ENCODE measurements at places on chromosomes 1 and 21. TPM values are rescaled to one million over a fixed set of nuclear protein-coding genes. Genes with fewer than 3 reads are reported as not detected.
A peak's percentile ranks its signal among the peaks of the same experiment; 100 is the strongest.

DNA sequence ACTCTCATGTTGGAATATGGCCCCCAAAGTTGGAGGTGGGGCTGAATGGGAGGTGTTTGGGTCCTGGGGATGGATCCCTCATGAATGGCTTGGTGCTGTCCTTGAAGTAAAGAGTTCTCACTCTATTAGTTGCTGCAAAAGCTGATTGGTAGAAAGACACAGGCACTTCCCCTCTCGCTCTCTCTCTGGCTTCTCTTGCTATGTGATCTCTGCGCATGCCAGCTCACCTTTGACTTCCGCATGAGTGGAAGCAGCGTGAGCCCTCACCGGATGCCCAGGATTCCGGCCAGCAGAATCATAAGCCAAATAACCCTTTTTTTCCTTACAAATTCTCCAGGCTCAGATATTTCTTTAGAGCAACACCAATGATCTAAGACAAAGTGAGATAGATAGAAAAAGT is 20.9 kb upstream of the CCSAP start:
- no peak overlapping the region for H3K4me3 ChIP-seq
- no peaks in the 10 kb centered on the region for H3K27me3 ChIP-seq
- no peak for DNase-seq
- H3K4me1 ChIP-seq, result no peaks in the 10 kb centered on the region

- no peaks in the 10 kb centered on the region for H3K36me3 ChIP-seq
- no peaks in the 10 kb centered on the region for H3K27me3 ChIP-seq
- no peak overlapping the region for H3K4me3 ChIP-seq
- H3K4me1 ChIP-seq, result no peaks in the 10 kb centered on the region
- DNase-seq, result no peak
Measured at GRCh38 chr1:15696956-15697521, 12.9 kb downstream of the PLEKHM2 start.

GRCh38 chr1:115547696-115548095 is 94.1 kb upstream of the VANGL1 start:
- H3K27me3 ChIP-seq, result no peaks in the 10 kb centered on the region
- no peak overlapping the region for H3K27ac ChIP-seq
- peaks cover 15% of the 10 kb centered on the region for H3K4me1 ChIP-seq
- H3K4me3 ChIP-seq, result no peak overlapping the region

DNA sequence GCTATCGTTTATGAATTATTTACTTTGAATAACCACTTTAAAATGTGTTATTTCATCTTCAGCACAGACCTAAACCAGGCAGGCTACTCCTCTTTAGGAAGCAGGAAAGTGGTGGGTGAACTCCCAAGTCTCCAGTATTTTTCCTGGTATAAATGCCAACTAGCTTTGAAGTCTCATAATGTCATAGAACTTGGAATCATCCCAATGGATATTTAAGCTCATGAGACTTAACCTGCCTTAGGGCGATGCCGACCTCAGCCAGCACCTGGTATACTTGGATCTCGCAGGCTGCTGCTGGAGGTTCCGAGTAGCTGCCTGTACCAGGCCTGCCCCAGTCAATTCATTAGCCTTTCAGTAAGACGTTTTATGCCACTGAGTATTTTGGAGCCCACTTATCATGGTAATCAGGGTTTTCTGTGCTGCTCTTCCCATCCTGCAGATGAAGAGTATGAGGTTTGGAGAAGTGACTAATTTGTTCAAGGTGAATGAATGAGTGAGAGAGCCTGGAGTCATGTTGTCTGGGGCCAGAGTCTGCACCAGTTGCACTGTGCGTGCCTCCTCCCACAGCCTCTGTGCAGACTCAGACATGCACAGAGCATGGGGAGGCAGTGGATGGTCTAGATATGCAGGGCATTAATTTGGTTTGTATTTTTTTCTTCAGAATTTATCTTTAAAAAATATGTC is 34.9 kb downstream of the VANGL1 start:
- H3K27ac ChIP-seq, result peak overlapping the region; percentile 40
- DNase-seq, result no peak
- H3K4me1 ChIP-seq, result peaks cover 33% of the 10 kb centered on the region
- no peaks in the 10 kb centered on the region for H3K27me3 ChIP-seq
- no peaks in the 10 kb centered on the region for H3K36me3 ChIP-seq
- H3K4me3 ChIP-seq, result no peak overlapping the region

GRCh38 chr1:218718977-218719376 is 373.8 kb downstream of the TGFB2 start:
- DNase-seq, result no peak
- no peak overlapping the region for H3K27ac ChIP-seq
- H3K4me3 ChIP-seq, result no peak overlapping the region
- no peaks in the 10 kb centered on the region for H3K36me3 ChIP-seq

- no peak overlapping the region for H3K4me3 ChIP-seq
- no peaks in the 10 kb centered on the region for H3K27me3 ChIP-seq
- H3K4me1 ChIP-seq, result no peaks in the 10 kb centered on the region
- DNase-seq, result no peak
- H3K36me3 ChIP-seq, result no peaks in the 10 kb centered on the region
Measured at GRCh38 chr1:12083766-12084165, 20.7 kb downstream of the TNFRSF8 start.

GRCh38 chr1:232123775-232124659 is 497.4 kb downstream of the DISC1 start:
- no peaks in the 10 kb centered on the region for H3K27me3 ChIP-seq
- no peak overlapping the region for H3K4me3 ChIP-seq
- H3K27ac ChIP-seq, result no peak overlapping the region
- no peak for DNase-seq

DNA sequence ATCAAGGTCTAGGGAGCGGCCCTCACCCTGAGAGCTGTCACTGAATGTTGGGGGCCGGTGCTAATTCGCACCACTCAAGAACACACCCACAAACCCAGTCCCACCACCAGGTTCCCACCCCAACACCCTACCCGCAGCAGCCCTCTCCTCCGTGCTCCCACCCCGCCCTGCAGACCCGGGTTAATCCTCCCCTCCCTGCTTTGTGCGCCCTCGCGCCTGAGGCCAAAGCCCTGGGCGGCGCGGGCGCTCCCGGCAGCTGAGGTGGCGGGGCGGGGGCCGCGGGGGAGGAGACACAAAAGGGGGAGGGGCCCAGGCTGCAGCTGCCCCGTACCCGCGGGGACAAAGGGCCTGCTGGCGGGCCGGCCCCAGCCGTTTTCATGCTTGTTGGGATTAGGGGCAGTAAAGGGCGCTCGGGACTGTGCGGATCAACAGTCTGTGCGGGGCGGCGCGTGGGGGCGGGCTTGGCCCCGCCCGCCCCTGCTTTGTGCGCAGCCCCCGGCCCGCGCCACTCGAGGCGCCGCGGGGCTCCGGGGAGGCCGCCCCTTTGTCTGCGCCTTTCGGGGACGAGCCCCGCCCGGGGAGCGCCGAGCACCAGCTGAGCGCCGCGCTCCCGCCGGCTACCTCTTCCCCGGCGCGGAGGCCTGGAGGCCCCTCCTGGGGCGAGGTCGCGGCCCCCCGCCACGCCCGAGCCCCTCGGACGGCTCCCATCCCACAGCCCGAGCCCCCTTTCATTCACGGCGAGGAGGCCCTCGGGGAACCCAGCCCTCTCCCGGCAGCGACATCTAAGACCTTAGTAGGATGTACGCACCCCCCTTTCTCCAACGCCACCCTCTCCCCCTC is 10.9 kb downstream of the C1orf216 start:
- H3K4me3 ChIP-seq, result no peak overlapping the region
- no peak overlapping the region for H3K27ac ChIP-seq
- no peaks in the 10 kb centered on the region for H3K4me1 ChIP-seq
- DNase-seq, result no peak
- H3K36me3 ChIP-seq, result no peaks in the 10 kb centered on the region
- no peaks in the 10 kb centered on the region for H3K27me3 ChIP-seq

DNA sequence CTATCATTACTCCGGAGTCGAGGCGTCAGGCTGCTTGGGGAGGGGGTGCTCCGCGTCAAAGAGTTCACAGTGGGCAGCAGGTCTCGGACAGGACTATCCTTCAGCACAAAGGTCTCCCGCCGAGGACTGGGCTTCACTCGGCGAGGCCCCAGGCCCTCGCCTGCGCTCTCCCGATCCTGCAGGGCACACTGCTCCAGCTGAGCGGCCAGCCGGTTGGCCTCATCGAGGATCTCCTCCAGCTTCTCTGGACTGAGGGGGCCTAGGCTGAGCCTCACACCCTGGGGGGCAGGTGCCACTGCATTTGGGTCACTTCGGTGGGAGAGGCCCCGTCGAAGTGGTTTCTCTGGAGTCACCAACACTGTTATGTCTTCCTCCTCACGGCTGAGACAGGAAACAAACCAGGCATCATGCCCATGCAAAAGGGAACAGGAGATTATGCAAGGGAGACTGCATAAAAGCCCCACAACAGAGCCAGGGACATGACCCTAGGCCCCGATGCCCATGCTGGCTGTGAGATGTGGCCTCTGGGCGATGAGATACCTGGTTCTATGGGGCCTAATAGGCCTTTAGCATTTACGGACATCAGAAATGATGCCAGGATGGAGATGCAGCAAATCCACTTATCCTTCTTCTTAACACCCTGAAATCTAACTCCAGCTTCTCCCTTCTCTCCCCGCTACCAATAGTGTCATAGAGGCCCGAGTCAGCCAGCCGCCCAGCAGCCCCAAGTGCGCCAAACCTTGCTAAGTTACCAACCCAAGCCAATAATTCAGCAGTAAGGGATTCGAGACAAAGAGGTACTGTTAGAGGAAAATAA is 1.1 kb downstream of the PSRC1 start:
- peak overlapping the region; percentile 87 for H3K4me3 ChIP-seq
- peaks cover 26% of the 10 kb centered on the region for H3K4me1 ChIP-seq
- DNase-seq, result no peak
- H3K36me3 ChIP-seq, result peaks cover 23% of the 10 kb centered on the region

GRCh38 chr1:21287905-21288514 is 2.3 kb downstream of the ECE1 start:
- no peak overlapping the region for H3K27ac ChIP-seq
- no peaks in the 10 kb centered on the region for H3K27me3 ChIP-seq
- no peaks in the 10 kb centered on the region for H3K36me3 ChIP-seq
- no peak overlapping the region for H3K4me3 ChIP-seq
- H3K4me1 ChIP-seq, result peaks cover 26% of the 10 kb centered on the region
- DNase-seq, result no peak

- no peak for DNase-seq
- H3K4me1 ChIP-seq, result peaks cover 4% of the 10 kb centered on the region
- H3K36me3 ChIP-seq, result no peaks in the 10 kb centered on the region
- peaks cover 8% of the 10 kb centered on the region for H3K27me3 ChIP-seq
- no peak overlapping the region for H3K27ac ChIP-seq
Measured at GRCh38 chr1:24588573-24588972, 32.7 kb downstream of the NCMAP start.

DNA sequence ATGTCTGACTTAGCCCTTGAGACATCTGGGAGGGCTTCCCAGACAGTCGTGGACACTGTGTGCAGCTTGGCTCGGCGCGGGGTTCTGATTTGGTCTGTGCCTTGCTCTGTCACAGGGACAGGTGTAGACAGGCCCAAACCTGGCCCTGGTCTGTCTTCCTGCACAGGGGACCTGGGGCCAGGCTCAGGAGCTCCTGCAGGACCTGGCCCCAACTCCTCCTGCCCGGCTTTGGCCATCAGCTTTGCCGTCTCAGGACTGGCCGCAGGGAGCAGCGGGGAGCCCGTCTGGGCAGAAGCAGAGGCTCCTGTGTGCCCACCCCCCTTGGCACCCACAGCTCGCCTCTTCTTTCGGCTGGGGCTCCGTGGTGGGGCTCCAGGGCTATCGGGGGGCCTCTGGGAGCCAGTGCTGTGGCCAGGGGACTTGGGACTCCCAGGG is 1.7 kb downstream of the PERM1 start:
- peaks cover 10% of the 10 kb centered on the region for H3K4me1 ChIP-seq
- no peak overlapping the region for H3K4me3 ChIP-seq
- no peak overlapping the region for H3K27ac ChIP-seq
- H3K36me3 ChIP-seq, result no peaks in the 10 kb centered on the region
- H3K27me3 ChIP-seq, result no peaks in the 10 kb centered on the region

GRCh38 chr1:15953791-15954241 is 22.1 kb downstream of the ZBTB17 start:
- no peak overlapping the region for H3K4me3 ChIP-seq
- H3K4me1 ChIP-seq, result peaks cover 31% of the 10 kb centered on the region
- H3K27me3 ChIP-seq, result no peaks in the 10 kb centered on the region
- no peaks in the 10 kb centered on the region for H3K36me3 ChIP-seq
- no peak for DNase-seq

- H3K4me3 ChIP-seq, result no peak overlapping the region
- no peaks in the 10 kb centered on the region for H3K27me3 ChIP-seq
- no peaks in the 10 kb centered on the region for H3K36me3 ChIP-seq
- H3K27ac ChIP-seq, result no peak overlapping the region
Measured at GRCh38 chr1:53754484-53755312, 15.7 kb upstream of the GLIS1 start.

GRCh38 chr1:29956349-29957030 is 720.2 kb downstream of the PTPRU start:
- no peaks in the 10 kb centered on the region for H3K4me1 ChIP-seq
- H3K4me3 ChIP-seq, result no peak overlapping the region
- H3K27me3 ChIP-seq, result peaks cover 27% of the 10 kb centered on the region
- H3K27ac ChIP-seq, result no peak overlapping the region
- no peak for DNase-seq

GRCh38 chr1:35881850-35882273 is 1.1 kb upstream of the AGO1 start:
- no peaks in the 10 kb centered on the region for H3K36me3 ChIP-seq
- H3K27me3 ChIP-seq, result no peaks in the 10 kb centered on the region
- H3K4me3 ChIP-seq, result no peak overlapping the region
- H3K4me1 ChIP-seq, result no peaks in the 10 kb centered on the region

GRCh38 chr1:46815133-46815532 is 16.3 kb downstream of the CYP4B1 start:
- H3K4me3 ChIP-seq, result no peak overlapping the region
- DNase-seq, result no peak
- H3K36me3 ChIP-seq, result no peaks in the 10 kb centered on the region
- no peaks in the 10 kb centered on the region for H3K27me3 ChIP-seq
- H3K4me1 ChIP-seq, result no peaks in the 10 kb centered on the region

GRCh38 chr21:43654806-43655489 is 4.3 kb downstream of the HSF2BP start:
- no peaks in the 10 kb centered on the region for H3K27me3 ChIP-seq
- H3K4me3 ChIP-seq, result no peak overlapping the region
- no peaks in the 10 kb centered on the region for H3K36me3 ChIP-seq
- H3K27ac ChIP-seq, result no peak overlapping the region
- DNase-seq, result no peak

GRCh38 chr1:156726549-156727226 is 1.6 kb upstream of the METTL25B start:
- H3K4me1 ChIP-seq, result peaks cover 34% of the 10 kb centered on the region
- peak overlapping the region; percentile 93 for H3K4me3 ChIP-seq
- DNase-seq, result peak; percentile 71
- peaks cover 33% of the 10 kb centered on the region for H3K36me3 ChIP-seq

OLFML3 gene
- total RNA-seq, result 0.25 TPM

KRTAP11-1 gene
- not detected for total RNA-seq

MCOLN2 gene
- total RNA-seq, result 11.3 TPM

TRIM62 gene
- total RNA-seq, result 6.5 TPM

SLC30A10 gene
- total RNA-seq, result 0.15 TPM

RHD gene
- total RNA-seq, result not detected

C1orf115 gene
- 16.8 TPM for total RNA-seq

KCNH1 gene
- not detected for total RNA-seq

THEM5 gene
- total RNA-seq, result not detected

S100A3 gene
- total RNA-seq, result 4.2 TPM

NFASC gene
- total RNA-seq, result 0.57 TPM

ARTN gene
- 36.4 TPM for total RNA-seq
